RWPE1 (cell line): ENCODE measurements at places on chromosomes 1 and 21.

DNA sequence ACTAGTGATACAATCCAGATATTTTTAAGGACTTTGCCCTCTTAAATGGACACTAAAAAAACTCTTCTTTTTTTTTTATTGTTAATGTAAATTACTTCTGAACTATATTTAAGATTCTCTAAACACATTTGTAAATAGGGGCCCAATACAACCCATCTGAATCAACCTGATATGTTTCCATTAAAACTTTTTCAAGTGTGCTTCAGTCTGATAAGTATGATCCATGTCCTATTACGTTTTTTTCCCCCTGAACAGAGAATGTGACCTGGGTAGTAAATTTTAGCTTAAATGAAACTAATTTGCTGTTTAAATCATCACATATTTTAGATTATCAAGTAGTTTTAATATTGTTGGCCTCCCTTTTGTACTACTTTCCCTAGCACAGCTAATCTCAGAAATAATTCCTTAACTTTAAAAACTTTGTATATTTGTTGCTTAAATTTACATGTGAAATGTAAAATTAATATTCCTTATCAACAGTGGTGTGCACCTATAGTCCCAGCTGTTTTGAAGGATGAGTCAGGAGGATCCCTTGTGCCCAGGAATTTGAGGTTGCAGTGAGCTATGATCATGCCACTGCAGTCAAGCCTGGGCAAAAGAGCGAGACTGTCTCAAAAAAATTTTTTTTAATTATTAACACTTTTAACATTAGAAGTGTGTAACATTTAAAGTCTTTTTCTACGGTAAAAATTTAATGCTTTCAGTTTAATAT is 3.0 kb upstream of the PKN2 start:
- no peak for DNase-seq

DNA sequence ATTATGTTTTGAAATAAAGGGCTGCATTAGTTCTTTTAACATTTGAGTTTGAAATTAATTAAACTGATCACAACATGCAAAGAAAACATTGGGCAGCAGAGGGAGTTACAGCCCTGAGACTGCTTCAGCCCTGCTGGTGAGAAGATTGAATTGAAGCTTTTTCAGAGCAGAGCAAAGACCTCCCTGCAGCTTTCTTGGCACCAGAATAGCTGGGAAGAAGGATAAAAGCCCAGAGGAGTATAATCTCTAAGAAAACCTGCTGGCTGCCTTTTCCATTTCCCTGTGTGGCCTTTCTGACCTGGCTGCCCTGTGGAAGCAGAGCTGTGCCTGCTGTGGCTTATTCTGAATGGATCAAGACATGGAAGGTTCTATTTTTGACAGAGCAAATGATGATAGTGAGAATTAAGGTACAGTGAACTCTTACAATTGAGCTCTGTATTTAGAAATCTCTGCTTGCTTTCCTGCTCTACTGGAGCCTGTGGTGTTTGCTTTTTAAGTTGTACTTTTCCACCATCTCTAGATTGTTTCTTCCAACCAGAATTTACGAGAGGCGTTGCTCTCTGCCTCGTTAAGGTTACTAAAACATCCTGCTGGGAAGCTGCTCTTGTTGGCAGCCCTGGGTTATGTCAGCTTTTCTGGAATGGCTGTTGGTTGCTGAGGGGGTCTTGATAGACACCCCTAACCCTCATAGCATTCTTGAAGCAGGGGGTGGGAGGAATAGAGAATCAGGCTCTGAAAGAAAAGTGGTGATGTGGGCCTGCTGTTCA is 9.9 kb downstream of the SNRPE start:
- DNase-seq: peak; percentile 94

GRCh38 chr1:203296460-203297073 is 8.8 kb upstream of the BTG2 start:
- no peak for DNase-seq

DNA sequence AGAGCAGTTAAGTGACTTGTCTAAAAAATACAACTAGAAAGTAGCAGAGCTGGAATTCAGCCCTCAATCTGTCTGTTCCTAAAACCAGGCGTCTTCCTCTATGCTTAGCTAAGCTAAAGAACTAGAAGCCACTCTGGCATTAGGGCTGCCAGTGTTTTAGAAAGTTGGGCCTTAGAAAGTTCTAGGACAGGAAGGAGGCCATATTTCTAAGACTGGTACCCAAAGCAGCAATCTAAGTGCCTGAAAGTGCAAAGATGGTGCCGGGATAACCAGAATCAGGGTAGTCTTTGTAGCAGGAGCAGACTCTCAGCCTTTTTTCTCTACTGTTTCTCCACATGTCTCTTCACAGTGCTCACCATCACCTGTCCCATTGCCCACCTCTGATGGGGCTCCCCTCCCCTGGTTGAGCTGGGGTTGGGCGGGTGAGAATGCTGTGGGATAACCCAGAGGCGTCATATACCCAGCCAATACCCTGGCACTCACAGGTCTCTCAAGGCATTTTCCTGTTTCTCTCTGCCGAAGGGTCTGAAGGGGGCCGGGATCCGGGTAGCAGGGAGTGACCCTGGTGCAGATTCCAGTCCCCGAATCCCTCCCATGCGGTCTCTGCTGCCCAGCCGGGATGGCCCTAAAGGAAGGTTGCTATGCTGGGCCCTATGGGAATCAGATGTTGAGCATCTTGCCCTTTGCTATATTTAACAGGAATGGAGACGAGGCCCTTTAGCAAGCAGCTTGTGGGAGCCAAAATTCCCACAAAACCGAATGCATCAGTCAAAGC is 1.1 kb upstream of the RCSD1 start:
- no peak for DNase-seq

DNA sequence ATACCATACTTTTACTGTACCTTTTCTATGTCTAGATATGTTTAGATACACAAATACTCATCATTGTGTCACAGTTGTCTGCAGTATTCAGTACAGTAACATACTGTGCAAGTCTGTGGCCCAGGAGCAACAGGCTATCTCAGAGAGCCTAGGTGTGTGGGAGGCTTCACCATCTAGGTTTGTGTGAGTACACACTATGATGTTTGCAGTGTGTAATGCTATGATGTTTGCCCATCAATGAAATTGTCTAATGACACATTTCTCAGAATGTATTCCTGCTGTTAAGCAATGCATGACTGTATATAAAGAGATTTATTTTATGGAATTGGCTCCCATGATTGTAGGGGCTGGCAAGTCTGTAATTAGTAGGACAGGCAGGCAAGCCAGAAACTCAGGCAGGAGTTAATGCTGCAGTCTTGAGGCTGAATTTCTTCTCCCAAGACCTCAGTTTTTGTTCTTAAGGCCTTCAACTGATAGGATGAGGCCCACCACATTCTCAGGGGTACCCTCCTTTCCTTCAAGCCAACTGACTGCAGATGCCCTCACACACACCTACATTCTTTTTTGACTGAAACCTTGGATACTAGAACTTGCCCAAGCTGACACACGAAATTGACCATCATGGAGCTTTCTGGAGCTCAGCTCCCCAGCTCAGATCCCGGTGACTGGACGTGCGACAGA is 7.7 kb upstream of the AGTRAP start:
- DNase-seq: no peak

DNA sequence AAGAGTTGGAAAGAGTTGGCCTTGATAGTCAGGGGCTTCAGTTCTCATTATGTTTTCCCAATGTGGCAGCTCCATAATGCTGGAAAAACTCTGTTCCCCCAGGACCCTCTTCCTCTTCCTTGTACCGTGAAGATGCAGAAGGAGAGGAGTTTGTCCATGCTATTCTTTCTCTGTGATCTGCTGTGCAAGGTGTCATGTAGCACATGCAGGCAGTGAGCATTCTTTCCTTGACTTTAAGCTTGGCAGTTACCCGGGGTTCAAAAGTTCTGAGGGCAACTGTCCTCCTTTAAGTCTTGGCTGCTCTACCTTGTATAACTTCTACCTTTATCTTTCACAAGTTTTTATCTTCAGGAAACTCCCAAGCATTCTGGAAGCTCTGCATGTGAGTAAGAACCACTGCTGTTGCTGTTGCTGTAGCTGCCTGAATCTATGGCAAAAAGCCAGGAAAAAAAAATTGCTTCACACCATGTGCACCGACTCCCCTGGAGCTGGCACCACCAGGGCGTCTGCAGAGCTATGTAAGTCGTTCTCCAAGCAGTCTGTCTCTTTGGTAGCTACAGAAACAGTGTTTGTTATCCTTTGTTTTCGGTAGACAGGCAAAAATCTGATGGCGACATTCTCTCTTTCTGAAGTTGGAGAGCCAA is 42.7 kb upstream of the SLC16A1 start:
- DNase-seq: no peak

- no peak for DNase-seq
Observed at GRCh38 chr1:211843018-211843417, 12.5 kb upstream of the LPGAT1 start.

DNA sequence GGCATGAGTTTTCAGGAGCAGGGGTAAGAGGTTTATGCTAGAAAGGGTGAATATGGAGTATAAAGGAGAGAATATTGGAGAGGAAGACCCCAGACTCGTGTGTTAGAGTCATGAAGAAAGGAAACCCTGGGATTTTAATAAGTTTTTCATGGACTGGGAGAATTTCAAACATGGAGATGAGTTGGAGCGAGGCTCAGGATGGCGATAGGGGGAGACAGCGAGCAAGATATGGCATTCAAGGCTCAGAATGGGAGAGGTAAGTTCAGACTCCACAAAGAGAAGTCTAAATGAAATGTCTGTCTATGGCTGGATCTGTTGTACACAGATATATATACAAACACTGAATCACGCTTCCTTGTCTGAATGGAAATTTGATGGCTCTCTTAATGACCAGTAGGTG is 92.5 kb downstream of the LRRC40 start:
- DNase-seq: no peak

DNA sequence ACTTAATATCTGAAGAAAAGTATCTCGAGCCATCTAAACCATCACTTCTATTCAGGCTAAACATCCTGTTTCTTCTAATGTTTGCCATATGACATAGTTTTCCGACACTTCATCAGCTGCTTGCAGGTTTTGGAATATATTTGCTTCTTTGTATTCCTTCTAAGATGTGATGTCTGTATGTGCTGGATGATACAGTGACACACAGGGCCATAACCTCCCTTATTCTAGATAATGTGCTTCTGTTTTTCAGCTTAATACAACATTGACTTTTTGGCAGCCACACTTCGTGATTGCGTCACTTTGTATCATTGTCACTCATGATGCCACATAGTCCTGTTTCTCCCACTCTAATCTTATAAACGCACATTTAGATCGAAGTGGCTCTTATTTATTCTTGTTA is 156.3 kb downstream of the CRB1 start:
- no peak for DNase-seq

DNA sequence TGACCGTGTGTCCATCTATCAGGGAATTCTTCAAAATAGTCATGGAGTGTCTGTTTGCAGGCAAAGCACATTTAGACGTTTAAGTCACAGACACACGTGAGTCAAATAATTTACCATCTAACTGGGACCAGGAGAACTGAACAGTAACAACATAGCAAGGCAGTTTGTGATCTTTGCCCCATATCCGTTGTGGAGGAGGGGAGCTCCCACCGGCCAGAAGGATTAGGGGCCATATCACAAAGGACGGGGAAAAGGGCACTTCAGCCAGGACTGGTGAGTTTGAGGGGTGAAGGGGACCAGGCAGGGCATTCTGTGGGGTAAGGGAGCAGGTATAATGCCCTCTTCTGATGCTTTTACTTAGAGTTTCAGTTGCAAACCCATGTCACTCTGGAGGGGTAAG is 22.9 kb downstream of the ELAPOR1 start:
- DNase-seq: no peak

- peak; percentile 66 for DNase-seq
Observed at GRCh38 chr1:110155878-110156522, 5.7 kb downstream of the SLC6A17 start.

GRCh38 chr1:39288735-39289465 is 84.4 kb downstream of the MACF1 start:
- no peak for DNase-seq

DNA sequence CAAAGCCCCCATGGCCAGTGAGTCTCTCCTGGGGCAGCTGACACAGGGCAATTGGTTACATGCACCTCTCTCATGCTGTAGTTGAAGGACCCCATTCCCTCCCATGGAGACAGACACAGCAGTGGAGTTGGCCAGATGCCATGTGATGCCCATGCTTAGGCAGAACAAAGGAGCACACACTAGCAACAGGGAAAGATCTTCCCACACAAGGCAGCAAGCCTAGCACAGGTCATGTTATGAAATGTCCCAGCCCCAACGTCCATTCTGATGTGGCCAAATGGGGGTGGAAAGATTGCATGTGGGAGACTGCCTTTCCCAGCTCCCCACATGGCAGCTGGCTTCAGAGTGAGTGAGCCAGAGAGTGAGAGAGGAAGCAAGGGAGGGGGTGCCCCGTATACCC is 34.5 kb downstream of the AADACL4 start:
- DNase-seq: no peak

- DNase-seq: no peak
Observed at GRCh38 chr1:165890684-165891083, 63.3 kb downstream of the UCK2 start.

GRCh38 chr1:25944986-25945385 is 38.8 kb upstream of the STMN1 start:
- no peak for DNase-seq

DNA sequence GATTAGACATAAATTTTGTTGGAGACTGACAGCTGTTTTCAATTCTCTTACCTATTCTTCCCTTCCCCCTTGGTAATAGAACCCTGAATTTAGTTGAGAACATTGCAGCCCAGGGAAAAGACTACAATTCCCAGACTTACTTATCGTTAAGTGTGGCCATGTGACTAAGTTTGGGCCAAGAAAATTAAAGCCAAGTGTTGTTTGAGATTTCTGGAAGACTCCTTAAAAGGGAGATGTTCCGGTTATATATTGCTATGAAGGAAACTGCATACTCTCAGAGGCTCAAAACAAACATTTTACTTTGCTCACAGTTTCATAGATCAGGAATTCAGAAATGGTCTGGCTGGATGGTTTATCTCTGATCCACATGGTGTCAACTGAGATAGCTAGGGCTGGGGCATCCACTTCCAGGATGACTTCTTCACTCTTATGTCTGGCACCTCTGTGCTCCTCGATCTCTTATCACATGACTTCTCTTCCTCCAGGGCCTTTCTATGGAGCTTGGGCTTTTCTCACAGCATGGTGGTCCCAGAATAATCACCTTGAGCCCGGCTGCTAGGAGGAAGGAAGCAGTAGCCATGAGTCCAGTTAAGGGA is 22.4 kb upstream of the CD34 start:
- no peak for DNase-seq

DNA sequence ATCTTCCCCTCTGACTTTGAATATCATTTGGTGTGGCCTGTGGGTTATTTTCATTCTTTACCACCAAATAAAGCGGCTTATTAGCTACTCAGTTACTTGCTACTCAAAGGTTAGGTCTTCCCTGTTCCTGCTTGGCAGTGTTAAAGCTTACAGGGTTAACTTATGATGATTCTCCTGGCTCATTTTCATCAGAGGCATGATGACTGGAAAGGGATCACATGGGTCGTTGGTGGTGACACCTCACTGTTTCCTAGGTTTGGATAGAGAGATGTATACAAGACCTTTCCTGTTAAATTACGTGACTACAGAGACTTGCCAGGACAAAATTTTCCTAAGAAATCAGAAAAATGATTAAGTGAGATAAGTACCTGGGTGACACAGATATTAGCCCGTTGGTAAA is 27.4 kb downstream of the MRPS6 start:
- no peak for DNase-seq

DNA sequence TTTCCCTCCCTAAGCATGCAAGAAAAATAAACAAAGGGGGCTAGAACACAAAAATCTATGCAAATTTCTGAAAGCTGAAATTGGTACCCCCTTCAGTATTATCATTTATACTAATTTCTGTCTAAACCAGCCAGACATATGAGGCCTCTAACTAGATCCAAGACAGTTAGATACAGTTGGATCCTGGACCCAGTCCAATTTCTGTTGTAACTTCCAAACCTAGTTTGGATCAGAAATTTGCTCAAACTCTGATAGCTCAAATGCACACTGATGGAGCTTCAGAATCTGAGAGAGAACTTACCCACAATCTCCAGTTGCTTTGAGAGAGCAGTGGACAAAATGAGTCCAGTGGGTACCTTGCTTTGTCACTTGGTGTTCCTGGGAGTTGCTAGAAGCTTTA is 11.9 kb downstream of the CEP350 start:
- DNase-seq: no peak
